ENCODE measurements at places on chromosomes 5 and 9. TPM values are rescaled to one million over a fixed set of nuclear protein-coding genes. Genes with fewer than 3 reads are reported as not detected.

The PRDM9 gene
- polyA plus RNA-seq: not detected

GRCh38 chr5:170226661-170227060 lies 6.1 kb upstream of the C5orf58 start:
- DNase-seq: no peak

GRCh38 chr9:33719581-33720374 lies 75.6 kb upstream of the PRSS3 start:
- no peak for DNase-seq

DNA sequence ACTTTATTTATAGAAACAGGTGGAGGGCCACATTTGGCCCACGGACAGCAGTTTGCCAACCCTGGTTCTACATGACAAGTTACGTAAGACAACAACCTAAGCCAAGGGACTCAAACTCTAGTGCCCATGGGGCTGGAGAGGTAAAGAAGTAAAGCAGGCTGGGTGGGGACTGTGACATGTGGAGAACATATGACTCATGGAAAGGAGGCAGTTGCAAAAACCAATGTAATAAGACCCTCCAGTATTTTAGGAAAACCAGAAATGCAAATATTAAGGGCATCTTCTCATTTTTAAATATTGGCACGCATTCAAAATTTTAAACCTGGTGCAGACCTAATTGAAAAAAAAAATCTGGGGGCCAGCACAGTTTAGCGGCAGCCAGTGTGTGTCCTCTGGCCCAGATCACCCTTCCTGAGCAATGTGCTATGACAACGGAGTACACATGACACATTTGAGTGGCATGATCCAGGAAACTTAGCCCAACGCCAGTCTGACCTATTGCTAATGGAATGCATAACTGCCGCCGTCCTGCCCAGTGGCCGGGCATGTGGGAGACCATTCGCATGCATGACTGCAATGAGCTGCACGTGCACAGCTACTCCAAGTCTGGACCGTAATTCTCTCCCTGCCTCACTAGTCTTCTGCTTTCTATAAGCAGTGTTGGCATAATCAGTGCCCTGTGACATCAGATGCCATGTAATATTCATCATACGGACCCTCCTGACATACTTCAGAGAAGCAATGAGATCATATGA lies 97.2 kb downstream of the SH3TC2 start:
- peak; percentile 69 for DNase-seq

DNA sequence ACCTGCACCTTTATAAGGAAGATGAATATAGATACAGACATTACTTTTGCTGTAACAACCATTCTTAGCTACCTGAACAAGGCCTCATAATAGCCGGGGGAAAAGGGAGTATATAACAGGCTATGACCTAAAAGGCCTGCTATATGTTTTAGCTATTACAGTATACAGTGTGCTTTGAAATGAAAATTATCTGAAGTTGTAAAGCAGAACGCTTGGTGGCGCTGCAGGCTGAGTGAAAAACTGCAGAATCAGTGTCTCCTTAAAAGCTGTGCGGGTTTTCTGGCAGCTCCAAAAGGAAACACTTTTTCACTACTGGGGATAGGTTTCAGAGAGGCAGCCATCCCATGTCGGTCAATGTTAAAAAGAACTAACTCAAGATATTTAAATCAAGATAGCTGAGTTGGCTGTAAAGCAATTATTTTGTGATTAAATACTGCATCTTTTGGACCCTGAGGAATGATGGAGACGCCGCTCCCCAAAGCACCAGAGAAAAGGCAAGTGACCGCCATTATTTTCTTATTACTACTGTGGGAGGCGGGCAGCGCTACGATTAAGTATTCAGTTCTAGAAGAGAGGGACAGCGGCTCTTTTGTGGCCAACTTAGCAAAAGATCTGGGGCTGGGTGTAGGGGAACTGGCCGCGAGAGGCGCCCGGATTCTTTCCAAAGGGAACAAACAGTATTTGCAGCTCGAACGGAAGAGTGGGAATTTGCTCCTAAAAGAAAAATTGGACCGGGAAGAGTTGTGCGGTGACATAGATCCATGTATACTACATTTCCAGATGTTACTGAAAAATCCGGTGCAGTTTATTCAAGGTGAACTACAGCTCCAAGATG lies 5.9 kb downstream of the PCDHB6 start:
- DNase-seq: no peak

Measured in right renal cortex interstitium (tissue), 3 donors.